ENCODE measurements at places on chromosomes 7 and 10.

GRCh38 chr7:31249671-31250070, 90.9 kb downstream of the NEUROD6 start:
- no peaks in the 10 kb centered on the region for H3K27me3 ChIP-seq
- no peaks in the 10 kb centered on the region for H3K36me3 ChIP-seq
- no peak for DNase-seq
- H3K4me3 ChIP-seq, result no peak overlapping the region

GRCh38 chr7:80942261-80943041, 23.6 kb upstream of the SEMA3C start:
- H3K27ac ChIP-seq, result no peak overlapping the region
- DNase-seq, result peak; percentile 23
- peaks cover 3% of the 10 kb centered on the region for H3K4me1 ChIP-seq
- no peak overlapping the region for H3K4me3 ChIP-seq

DNA sequence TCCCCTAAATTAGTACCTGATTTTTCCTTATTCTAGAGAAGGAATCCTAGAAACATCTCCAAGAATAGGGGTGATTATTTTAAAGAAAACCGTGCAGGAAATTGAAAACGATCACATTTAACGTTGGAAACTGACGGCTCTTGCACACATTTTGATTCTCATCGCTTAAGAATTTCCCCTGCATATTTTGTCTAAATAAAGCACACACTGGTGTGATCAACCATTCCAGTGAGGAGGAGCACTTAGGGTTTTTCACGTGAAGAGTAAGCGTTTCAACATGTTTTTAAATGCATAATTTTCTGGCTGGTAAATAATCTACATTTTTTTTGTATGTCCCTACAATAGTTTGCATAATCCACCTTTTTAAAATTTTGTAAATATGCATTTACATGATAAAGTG, 229.7 kb upstream of the PFKP start:
- no peaks in the 10 kb centered on the region for H3K4me1 ChIP-seq
- no peak for DNase-seq
- H3K27me3 ChIP-seq, result no peaks in the 10 kb centered on the region
- H3K36me3 ChIP-seq, result no peaks in the 10 kb centered on the region
- H3K4me3 ChIP-seq, result no peak overlapping the region

GRCh38 chr10:49837685-49838084, 75.6 kb upstream of the OGDHL start:
- no peaks in the 10 kb centered on the region for H3K36me3 ChIP-seq
- H3K4me3 ChIP-seq, result no peak overlapping the region
- DNase-seq, result no peak
- no peaks in the 10 kb centered on the region for H3K27me3 ChIP-seq
- H3K27ac ChIP-seq, result no peak overlapping the region

DNA sequence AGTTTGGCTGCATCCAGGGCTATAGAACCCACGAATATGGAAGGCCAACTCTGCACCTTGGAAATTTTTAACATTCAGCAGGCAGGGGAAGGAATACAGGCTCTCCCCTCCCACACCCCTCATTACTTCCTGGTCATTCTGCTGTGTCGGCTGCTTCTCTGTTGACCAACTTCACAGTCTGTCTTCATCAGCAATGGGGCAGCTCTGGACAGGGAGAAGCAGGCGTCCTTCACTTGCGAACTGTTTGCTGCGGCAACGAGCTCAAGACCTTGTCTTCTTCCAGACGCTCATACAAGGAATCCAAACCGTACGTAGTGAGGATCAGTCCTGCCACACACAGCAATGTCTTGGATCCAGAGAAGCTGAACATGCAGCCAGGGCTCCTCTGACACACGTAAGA, 192.2 kb downstream of the DIP2C start:
- H3K4me1 ChIP-seq, result 0 out of 2 replicates have a peak, but pooled peaks cover 5% of the 10 kb centered on the region
- no peaks in the 10 kb centered on the region for H3K27me3 ChIP-seq
- H3K36me3 ChIP-seq, result no peaks in the 10 kb centered on the region
- H3K27ac ChIP-seq, result no peak overlapping the region
- DNase-seq, result no peak

GRCh38 chr10:397321-398068, 262.2 kb downstream of the ZMYND11 start:
- DNase-seq, result no peak
- H3K27me3 ChIP-seq, result no peaks in the 10 kb centered on the region

DNA sequence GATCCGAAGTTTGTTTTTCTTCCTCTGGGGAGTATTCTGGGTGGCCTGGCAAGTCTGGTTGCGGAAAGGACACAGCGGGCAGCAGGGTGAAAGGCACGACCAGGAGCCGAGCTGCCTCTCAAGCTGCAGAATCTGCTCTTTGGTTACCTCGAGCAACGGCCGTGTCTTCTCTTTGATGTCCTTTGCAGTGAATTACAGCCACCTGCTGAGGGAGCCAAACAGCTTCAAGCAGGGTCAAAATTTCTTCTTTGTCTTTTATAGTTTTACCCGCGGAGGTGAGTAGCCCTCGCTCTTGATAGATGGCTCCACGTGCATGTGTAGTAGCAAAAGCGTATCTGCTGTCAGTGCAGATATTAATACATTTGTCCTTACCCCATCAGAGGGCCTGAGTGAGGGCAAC, 177.3 kb upstream of the MBL2 start:
- H3K27ac ChIP-seq, result no peak overlapping the region
- no peaks in the 10 kb centered on the region for H3K4me1 ChIP-seq
- no peak for DNase-seq

DNA sequence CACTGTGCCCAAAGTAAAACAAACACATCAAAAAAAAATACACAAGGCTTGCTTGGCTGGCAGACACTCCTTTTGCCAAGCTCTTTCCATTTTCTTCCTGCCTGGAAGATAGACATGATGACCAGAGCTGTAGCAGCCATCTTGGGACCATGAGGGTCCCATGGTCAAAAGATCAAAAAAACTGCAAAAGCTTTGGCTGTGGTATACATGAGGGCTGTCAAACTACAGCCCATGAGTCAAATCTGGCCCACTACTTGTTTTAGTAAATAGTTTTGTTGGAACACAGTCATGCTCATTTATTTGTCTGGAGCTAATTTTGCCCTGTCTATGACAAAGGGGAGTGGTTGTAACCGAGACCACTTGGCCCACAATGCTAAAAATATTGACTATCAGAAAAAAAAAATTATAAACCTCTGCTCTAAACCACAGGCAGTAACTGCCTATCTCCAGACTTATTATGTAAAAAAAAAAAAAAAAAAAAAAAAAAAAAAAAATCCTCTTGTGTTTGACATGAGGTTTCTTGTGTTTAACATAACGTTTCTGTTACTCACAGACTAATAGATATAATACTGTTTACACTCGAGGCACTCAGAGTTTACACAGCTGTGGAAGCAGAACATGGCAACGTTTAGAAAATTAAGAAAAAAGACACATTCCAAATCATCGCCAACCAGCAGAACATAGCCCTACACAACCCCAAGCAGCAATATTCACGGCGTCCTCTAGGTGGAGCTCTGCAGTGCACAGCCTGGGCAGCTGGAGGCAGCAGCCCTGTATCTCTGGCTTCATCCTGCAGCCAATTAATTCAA, 36.9 kb downstream of the ASB13 start:
- H3K4me1 ChIP-seq, result no peaks in the 10 kb centered on the region
- H3K4me3 ChIP-seq, result no peak overlapping the region
- peak; percentile 95 for DNase-seq

GRCh38 chr10:86851328-86852207, 95.1 kb downstream of the BMPR1A start:
- no peaks in the 10 kb centered on the region for H3K27me3 ChIP-seq
- no peak overlapping the region for H3K27ac ChIP-seq
- peaks cover 18% of the 10 kb centered on the region for H3K4me1 ChIP-seq
